ENCODE measurements at places on chromosomes 6 and 20.

DNA sequence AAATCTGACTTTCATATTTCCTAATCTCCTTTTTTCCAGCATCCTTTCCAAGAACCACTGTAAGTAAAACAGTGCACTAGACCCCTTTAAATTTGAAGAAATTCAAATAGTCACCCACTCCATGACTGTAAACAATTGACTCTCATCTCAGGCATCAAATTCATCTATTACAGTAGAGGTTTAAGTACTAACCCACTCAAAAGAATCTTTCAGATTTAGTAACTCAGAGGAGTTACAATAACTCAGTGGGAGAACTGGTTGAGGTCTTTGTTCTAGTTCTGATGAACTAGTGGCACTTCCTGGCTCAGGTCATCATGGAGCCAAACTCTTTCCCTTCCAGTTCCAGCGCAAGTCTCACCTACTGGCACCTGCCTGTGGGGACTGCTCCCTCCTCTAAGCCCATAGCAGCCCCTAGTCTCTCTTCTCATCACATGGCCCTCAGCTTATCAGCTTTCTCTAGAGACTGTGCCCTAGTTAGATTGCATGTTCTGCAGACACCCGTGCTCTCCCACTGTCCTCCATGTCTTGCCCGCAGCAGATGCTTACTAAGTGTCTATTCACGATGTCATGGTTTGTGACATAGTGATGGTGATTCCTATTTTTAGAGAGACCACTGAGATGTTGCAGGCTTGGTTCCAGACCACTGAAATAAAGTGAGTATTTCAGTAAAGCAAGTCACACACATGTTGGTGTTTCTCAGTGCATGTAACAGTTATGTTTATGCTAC is 196.2 kb downstream of the TBC1D7 start:
- DNase-seq, result no peak

DNA sequence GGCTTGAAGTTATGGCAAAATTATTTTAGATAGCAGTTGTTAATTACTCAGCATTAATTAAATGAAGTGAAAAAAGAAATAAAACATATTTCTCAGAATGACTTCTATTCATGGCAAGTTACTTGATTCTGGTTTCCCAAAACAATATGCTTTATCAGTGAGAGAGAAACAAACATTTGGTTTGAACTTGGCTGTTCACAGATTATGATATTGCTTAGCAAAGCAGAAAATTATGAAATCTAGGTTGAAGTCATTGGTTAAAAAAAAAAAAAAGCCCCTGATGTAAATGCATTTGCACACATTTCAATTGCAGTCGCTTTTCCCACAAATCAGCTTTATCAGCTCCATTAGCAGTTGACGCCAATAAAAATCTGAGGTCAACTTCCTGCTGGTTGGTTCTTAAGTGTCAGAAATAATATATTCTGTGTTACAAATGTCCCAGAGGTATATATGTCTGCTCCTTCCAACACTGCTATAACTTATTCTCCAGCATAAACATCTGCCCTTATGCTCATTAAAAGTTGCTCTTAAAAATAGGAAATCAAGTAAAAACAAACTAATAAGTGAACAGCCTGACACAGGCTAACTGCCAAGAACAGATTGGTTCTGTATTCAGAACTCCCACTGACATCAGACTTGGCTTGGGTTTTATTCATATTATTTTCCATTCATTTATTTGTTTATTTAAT is 275.4 kb downstream of the PHF3 start:
- no peak for DNase-seq

DNA sequence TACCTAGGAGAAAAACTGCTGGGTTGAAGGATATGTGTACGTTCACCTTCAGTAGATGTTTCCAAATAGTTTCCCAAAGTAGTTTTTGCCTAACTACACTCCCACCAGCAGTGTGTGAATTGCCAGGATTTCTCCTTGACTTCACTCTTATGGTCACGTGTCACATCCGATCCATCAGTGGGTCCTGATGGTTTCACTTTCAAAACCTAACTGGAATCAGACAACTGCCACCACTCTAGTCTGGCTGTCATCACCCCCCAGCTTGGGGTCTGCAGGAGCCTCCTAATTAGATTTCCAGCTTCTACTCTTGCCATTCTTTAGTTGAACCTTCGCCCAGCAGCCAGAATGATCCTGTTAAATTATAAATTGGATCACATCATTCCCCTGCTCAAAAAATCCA is 8.5 kb upstream of the SLC12A5 start:
- no peak for DNase-seq

GRCh38 chr20:39421571-39422105 is 459.5 kb downstream of the DHX35 start:
- DNase-seq, result no peak

DNA sequence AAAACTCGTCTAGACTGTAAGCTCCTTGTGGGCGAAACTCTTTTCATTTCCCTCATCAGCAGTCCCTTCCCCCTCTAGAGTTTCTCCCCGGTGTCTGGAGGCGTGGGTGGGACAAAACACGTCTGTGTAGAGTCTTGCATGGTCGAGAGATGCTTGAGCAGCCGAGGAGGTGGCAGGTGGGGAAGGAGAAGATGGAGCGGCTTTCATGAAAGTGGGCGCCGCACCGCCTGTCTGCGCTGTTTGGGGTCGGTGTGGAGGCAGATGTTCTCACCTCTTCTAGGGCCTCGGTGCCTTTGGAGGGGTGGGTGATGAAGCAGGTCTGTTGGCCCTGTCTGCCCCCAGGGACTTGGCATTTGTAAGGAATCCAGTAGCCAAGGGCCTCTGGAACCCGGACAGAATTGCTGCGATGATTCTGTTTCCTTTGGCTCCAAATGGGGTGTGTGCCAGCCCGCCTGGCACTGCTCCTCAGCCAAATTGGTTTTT is 1.2 kb downstream of the BRPF3 start:
- DNase-seq, result no peak

DNA sequence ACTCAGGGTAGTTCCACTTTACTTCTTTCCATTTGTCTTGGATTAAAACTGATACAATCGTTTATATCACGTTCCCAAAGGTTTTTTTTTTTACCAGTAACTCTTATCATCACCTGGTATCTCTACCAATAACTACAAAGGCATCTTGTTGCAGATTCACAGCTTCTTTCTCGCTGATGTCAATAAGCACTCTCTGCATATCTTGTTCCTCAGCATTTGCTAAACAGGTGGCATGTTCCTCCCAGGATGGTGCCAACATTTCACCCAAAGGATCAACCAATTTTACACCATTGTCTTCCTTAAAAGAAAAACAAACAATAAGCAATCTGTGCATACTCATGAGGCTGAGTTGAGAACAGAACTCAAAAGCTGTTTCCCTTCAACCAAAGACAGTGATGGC is 4.6 kb downstream of the PGM3 start:
- no peak for DNase-seq

- DNase-seq, result no peak
Observed at GRCh38 chr6:112781241-112781640, 434.1 kb downstream of the RFPL4B start.

- DNase-seq, result no peak
Observed at GRCh38 chr6:14250573-14250972, 133.0 kb downstream of the CD83 start.

Measured in nucleus accumbens (tissue), 56 donors.